Suppressor macrophage (primary cell): ENCODE measurements at places on chromosomes 2 and 18.

DNA sequence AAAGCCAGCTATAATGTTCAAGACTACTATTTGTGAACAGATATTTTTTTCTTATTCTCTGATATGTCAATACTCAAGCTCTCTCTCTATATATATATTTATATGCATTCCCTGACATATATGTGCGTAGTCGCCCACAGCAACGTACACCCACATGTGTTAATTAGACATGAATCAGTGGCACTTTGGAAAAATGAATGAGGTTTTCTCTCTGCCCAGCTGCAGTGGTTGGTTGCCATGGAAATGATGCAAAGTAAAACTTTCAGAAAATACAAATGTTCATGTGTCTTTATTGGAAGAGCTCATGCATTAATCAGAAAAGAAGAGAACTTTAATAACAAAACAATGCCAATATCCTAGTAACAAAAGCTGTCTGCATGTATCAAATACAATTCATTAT is 34.7 kb downstream of the UNC80 start:
- DNase-seq, result no peak

GRCh38 chr18:41655074-41655473 is 300.0 kb upstream of the PIK3C3 start:
- DNase-seq, result peak; percentile 66

DNA sequence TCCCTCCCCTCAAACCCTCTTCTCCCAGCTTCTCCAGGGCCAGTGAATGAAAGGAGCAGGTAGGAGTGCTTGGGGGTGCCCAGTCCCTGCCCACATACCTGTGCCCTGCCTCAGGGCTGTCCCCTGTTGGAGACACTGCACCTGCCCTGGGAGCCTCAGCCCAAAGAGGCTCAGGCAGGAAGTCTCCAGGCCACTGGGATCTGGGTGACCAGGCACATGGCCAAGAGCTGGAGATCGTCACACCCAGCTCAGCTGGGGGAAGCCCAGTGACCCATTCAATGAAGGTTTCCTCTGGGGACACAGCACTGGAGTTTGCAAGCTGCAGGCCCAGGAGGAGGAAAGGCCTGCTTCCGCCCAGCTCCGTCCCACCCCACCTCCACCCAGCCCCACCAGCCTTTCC is 156.4 kb downstream of the ZFP36L2 start:
- no peak for DNase-seq

GRCh38 chr2:133434959-133435668 is 133.1 kb downstream of the NCKAP5 start:
- no peak for DNase-seq

DNA sequence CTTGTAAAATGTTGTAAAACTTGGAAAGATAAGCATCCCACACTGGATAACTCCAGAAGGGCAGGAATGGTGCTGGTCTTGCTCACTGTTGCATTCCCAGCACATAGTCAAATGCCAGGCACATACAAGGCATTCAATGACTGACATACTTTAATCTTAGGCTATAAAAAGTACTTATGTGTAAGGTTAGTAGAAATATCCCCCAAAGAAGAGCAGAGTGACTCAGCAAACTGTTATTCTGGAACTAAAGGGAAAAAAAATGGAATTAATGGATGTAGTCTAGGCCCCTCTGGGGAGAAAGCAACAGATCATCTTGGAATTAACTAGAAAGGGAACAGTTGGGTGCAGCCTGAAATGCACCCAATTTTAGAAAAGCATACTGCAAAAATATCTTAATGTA is 9.0 kb downstream of the ZBTB14 start:
- DNase-seq, result no peak

GRCh38 chr2:217966423-217967070 is 36.2 kb downstream of the TNS1 start:
- DNase-seq, result no peak

DNA sequence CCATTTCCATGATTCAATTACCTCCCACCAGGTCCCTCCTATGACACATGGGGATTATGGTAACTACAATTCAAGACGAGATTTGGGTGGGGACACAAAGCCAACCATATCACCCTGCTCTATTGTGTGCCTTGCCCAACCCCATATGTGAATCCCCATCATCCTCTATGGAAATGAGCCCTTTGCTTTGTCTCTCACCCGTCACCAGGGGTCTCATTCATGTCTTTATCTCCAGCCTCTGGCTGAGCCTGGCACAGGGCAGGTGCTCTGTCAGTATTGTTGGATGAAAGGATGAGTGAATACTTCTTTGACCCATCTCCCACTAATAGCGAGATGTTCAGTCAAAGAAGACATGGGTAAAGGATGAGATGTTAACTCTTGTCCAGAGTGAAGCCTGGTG is 116.6 kb upstream of the LGALSL start:
- no peak for DNase-seq

DNA sequence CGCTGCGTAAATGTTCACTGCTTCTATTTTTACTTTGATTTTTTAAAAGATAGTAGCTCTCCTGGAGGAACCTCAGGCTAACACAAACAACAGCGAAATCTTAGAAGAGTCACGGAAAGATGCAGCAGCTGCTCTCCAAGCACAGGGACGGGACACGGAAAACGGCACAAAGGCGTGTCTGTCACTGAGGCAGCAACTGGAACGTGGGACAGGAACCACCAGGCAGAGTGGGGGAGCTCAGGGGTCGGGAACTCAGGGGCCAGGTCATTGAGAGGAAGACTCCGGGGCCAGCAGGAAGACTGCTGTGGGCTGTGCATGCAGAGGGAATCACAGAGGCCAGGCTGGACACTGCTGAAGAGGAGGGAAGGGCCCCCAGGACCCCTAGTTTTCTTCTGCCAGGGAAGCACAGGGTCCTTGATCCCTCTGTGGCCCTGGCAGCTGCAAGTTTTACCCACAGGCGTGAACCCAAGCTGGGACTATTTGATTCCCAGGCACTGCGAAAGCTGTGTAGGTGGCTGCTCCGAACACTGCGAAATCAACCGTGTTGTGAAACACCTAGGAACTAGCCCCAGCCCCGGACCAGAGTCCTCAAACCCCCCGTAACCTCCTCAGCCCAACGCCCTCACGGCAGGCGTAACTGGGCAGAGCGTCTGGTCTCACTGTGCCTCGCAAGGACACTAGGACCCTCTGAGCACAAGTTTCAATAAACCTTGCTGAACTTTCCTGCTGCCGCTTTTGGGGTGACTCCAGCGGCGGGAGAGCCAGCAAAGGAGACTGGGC is 263.0 kb downstream of the EIPR1 start:
- no peak for DNase-seq

DNA sequence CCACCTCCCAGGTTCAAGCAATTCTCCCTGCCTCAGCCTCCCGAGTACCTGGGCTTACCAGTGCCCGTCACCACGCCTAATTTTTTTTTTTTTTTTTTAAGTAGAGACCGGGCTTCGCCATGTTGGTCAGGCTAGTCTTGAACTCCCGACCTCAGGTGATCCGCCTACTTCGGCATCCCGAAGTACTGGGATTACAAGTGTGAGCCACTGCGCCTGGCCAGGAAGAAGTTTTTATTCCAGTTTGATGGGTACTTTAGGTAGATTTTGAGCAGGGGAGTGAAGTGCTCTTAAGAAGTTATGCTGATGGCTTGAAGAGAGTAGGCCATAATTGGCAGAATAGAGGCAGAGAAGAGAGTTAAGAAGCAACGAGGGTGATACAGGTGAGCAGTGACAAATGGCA is 25.3 kb downstream of the FZD5 start:
- DNase-seq, result no peak

GRCh38 chr18:40939656-40940515 is 1015.1 kb upstream of the PIK3C3 start:
- no peak for DNase-seq

- DNase-seq, result no peak
Measured at GRCh38 chr2:120817136-120817955, 81.7 kb downstream of the GLI2 start.

DNA sequence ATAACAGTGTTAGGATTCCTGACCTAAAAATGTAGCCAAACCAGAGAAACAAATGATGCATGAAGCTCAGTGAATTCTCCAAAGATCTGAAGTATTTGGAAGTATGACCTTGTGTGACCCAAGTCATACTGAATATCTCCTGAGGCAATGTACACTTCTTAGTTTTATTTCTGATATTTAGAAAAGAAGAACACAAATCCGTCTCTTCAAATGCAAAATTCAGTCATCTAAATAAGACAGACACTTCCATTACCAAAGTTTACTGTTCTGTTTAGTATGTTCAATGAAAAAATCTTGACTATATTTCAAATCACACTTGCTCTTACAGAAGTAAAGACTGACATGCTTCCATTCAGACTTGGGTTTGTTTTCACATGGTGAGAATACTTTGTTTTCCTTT is 495.7 kb downstream of the RIT2 start:
- DNase-seq, result no peak

GRCh38 chr2:191144217-191144616 is 6.6 kb downstream of the STAT4 start:
- DNase-seq, result no peak

DNA sequence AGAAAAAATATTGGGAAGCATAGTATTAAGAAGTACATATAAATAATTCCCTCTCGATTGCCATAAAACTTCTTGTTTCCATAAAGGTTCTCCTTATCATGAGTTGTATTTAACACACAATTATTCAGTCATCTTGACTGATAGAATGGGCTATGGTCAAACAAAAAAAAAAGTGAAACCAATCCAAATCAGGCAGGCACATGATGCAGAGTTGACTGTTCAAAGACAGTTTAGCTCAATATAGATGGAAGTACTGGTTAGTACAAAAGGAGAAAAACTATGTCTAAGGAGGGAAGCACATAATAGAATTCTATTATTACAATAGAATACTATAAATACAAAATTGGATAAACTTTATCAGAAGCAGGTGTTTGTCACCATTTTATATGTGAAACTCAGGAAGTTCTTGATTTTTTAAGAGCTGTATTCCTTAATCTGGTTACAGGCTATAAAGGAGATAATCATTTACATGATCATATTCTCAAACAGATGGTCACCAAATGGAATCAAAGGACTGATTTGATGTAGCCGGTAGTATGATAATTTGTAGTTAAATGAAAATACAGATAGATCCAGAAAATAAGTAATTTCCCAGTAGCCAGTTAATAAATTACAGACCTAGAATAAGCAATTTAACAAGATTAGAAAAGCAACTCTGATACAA is 18.2 kb upstream of the CALCRL start:
- DNase-seq, result no peak

DNA sequence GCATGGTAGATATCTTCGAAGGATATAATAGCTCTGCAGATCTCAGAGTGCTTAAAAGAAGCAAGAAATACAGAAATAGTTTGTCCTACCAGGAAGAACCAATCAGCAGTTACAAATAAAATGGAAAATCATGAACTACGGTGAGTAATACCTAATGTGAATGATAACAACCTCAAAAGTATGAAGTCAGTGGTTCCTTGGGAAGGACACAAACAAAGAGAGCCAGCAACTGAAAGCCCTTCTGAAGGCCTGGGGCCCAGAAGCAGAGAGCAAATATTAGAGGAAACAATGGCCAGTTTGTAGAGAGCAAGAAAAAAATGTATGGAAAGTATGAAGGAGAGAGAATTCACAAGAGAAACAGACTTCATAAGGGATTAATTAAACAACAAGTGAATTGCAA is 226.8 kb upstream of the CHST9 start:
- no peak for DNase-seq

DNA sequence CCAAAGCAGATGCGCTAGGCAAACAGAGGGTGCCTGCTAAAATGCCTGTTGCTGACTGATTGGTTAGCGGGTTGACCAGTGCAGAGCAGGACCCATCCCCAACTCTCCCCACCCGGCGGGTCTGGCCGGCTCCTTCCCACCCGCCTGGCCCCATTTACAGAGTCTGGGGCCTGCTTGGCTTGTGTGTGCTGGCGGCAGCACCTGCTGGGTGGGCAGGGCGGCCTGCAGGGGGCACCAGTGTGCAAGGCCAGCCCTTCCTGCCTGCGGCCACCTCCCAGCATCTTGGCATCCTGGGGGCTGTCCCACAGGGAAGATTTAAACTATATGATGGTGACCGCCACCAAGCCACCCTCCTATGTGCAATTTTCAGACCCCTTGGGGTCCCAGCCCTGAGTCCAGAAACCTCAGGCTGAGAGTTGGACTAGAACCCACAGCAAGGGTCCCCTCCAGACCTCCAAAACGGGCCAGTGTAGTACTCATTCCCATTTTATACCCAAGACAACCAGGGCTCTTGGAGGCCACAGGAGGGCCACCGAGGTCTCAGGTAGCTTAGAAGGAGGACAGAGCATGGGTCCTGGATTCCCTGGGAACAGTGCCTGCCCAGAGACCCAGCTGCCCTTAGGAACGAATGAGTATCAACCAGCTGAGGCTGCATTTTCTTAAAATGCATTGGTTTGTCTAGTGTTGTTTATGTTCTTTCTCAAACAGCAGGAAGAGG is 173.6 kb downstream of the SMAD7 start:
- peak; percentile 67 for DNase-seq

GRCh38 chr2:201953880-201954279 is 79.8 kb upstream of the FZD7 start:
- no peak for DNase-seq

- DNase-seq, result no peak
Measured at GRCh38 chr2:241082341-241083090, 19.6 kb downstream of the MTERF4 start.

DNA sequence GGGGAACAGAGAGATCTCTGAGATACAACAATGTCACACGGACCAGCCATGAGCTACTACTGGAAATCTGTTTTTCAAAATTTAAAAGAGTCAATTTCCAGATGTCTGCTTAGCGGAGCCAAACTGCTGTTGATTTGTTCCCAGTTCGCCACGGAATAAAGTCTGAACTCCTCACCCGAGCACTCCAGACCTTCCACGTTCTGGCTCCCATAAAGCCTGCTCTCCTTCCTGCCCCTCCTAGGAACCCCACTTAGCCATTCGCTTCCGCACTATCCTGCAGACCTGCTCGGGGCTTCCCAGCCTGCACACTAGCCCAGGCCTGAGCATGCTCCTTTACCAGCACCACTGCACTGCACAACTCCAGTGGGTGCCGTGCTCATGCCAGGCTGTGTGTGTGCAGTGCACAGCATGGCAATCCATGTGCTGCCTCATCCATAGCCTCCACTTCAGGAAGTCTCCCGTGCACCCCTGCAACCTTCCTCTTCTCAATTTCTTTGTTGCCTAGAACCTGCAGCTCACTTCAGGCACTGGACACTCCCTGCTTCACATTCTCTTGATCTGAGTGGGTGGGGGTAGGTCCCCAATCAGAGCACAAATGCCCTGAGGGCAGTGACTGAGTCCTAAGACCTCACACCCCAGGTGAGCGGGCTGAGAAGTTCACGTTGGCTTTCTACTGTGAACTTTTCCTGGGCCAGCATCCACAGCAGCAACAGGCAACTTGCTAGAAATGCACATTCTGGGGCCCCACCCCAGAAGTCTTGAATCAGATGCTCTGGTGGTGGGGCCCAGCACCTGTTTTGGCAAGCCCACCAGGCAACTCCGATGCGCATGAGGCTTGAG is 53.7 kb downstream of the ZBTB7C start:
- DNase-seq, result no peak

DNA sequence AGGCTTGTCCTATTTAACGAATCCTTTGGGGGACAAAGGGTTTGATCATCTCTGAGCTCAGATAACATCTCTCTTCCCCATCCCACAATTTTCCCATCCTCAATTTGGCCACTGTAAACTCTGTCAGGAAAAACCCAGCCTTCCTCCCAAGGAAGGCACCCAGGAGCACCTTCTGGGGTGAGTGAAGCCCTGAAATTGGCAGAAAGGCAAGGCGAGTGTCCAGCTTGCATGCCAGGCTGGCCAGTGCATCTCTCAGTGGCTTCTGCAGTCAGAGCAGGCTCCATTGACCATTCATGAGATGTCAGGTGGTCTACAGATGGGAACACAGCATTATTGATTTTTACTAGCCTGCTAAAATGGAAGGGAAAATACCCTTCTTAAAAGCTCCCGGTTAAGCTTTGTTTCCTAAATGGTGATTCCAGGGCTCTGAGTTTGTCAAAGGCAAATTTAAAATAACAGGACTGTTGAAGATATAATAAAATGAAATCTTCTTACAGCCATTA is 83.2 kb upstream of the BOD1L2 start:
- DNase-seq, result no peak

GRCh38 chr2:228118940-228119339 is 62.5 kb downstream of the SPHKAP start:
- DNase-seq, result no peak
